Tibial nerve (tissue), 4 donors: ENCODE measurements at places on chromosomes 7 and 10.

- H3K4me3 ChIP-seq, result no peak overlapping the region
- no peaks in the 10 kb centered on the region for H3K4me1 ChIP-seq
- DNase-seq, result no peak
- H3K27ac ChIP-seq, result no peak overlapping the region
Measured at GRCh38 chr7:84971360-84971759, 215.5 kb downstream of the SEMA3D start.

- no peaks in the 10 kb centered on the region for H3K36me3 ChIP-seq
- H3K4me3 ChIP-seq, result no peak overlapping the region
- H3K4me1 ChIP-seq, result peaks cover 7% of the 10 kb centered on the region
- H3K27me3 ChIP-seq, result no peaks in the 10 kb centered on the region
- H3K27ac ChIP-seq, result no peak overlapping the region
Measured at GRCh38 chr7:42070068-42070467, 166.9 kb downstream of the GLI3 start.

- H3K4me1 ChIP-seq, result no peaks in the 10 kb centered on the region
- H3K27ac ChIP-seq, result no peak overlapping the region
- no peaks in the 10 kb centered on the region for H3K36me3 ChIP-seq
- no peak overlapping the region for H3K4me3 ChIP-seq
Measured at GRCh38 chr10:1402816-1403507, 334.4 kb downstream of the ADARB2 start.

GRCh38 chr7:1884583-1885350 is 214.7 kb downstream of the ELFN1 start:
- H3K27ac ChIP-seq, result no peak overlapping the region
- H3K4me3 ChIP-seq, result no peak overlapping the region
- peaks cover 43% of the 10 kb centered on the region for H3K36me3 ChIP-seq
- H3K4me1 ChIP-seq, result no peaks in the 10 kb centered on the region
- no peak for DNase-seq
